ENCODE measurements at places on chromosomes 3 and 15.

DNA sequence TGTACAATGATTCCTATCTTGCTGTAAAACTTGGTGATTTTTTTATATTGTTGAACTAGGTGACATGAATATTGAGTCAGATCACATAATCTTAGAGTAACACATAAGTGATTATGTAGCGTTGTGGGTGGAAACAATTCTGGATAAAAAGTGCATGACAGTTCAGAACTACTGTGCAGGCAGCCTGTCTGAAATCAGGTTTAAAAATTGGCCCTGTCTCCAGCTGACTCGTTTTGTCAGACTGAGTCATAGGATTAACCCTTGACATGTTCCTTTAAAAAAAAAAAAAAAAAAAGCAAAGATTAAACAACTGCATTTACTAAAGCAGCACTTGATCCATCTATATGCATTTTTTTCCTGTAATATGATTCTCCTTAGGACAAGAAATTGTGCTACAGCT, 160.0 kb upstream of the CGNL1 start:
- no peak for DNase-seq

DNA sequence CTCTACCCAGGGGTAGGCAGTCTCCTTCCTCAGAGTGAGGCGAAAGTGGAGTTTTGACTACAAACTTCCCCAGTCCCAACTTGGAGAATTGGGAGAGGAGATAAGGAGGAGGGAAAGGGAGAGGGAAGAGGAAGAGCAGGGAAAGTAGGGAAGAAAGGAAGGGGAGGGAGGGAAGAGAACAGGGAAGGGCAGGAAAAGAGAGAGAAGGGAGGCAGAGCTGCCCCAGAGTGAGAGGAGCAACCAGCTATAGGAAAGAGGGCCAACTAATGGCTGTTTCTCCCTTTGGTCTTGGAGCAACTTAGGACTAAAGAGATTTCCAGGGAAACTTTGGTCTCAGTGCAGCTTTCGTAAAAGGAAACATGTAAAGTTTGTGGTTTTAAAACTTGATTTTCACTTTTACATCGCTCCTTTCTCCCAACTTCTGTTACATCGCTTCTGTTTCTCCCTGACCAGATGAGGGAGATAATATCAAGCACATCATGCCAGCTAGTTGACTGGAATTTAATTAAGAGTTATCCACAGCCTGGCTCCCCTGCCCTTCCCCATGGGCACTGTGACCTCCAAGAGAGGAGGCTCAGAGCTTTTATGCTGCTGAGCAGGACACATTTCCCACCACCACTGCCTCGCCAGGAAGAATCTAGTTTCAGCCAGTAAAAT, 1.4 kb downstream of the CA12 start:
- no peak for DNase-seq

DNA sequence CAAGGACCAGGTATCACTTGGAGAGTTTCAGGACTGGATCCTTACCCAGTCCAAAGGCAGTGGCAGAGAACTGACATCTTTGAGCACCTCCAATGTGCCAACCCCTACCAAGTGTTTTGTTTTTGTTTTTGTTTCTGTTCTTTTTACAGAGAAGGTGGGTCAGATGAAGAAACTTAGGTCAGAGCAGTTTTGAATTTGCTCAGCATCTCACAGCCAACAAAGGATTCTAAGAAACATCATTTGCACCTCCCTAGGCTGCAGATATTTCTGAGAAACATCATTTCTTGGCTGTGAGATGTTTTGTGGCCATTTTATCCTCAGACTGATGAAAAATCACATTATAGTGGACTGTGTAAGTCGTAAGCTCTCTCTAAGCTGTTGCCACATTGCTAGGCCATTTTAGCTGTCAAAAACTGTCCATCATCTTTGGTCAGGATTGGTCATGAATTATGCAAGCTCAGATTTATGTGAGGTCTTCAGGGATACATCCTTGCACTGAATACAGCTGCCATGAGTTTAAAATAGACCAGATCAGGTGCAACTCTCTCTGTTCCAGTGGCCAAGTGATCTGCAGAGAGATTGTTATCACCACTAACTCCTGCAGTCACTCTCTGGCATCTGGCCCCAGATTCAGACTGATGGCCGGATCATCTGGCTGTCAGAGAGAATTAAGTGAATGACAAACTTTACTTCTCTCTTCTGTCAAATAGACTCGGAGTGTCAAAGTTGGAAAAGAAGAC, 341.5 kb downstream of the EPHB1 start:
- no peak for DNase-seq

GRCh38 chr3:172079326-172079976, 40.1 kb downstream of the FNDC3B start:
- no peak for DNase-seq

DNA sequence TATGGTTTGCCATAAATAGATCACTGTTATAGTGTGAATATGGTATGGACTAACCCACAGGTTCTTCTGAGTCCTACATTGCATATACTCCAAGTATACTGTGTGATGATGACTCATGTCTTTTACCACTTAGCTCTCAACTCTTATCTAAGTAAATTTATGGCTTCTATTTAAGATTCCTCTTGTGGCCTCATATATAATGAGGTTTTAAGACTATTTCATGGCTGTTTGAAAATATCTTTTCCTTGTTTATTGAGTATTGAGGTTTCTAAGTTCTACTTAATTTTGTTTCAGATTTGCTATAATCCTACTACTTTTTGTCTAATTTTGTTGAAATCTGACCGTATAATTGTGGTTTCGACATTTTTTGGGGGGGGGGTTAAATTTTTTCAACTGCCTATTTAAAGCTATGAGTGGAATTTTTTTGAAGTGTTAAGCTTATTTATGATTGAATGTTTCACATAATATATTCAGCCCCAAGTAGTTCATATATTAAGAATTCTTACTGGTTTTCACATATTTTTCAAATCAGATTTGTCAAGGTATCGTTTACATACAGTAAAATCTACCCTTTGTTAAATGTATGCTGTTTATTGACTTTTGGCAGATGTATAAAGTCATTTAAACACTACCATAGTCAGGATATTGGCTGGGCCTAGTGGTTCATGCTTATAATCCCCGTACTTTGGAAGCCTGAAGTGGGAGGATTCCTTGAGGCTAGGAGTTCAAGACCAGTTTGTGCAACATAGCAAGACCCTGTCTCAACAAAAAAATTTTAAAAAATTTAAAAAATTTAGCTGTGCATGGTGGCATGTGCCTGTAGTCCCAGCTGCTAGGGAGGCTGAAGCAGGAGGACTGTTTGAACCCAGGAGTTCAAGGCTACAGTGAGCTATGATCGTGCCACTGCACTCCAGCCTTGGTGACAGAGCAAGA, 11.7 kb downstream of the SLC25A36 start:
- no peak for DNase-seq

- DNase-seq = no peak
These were observed 105.8 kb downstream of the CYP19A1 start for GRCh38 chr15:51232581-51232980.

GRCh38 chr3:38116471-38117162, 20.3 kb downstream of the ACAA1 start:
- no peak for DNase-seq

DNA sequence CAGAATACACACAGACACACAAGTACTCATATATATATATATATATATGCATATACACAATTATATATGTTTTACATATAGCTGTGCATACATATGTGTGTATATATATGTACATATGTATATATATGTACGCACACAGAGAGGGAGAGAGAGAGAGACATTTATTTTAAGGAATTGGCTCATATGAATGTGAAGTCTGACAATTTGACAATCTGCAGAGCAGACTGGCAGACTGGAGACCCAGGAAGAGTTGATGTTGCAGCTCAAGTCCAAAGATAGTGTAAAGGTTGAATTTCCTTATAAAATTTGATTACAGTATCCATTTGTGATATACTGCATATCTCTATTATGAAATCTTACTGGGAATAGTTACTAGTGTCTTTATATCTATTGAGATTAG, 1330.3 kb upstream of the CADM2 start:
- DNase-seq = no peak

GRCh38 chr3:57434041-57434440, 110.1 kb downstream of the DNAH12 start:
- no peak for DNase-seq

GRCh38 chr3:46666453-46666845, 27.0 kb downstream of the ALS2CL start:
- no peak for DNase-seq

DNA sequence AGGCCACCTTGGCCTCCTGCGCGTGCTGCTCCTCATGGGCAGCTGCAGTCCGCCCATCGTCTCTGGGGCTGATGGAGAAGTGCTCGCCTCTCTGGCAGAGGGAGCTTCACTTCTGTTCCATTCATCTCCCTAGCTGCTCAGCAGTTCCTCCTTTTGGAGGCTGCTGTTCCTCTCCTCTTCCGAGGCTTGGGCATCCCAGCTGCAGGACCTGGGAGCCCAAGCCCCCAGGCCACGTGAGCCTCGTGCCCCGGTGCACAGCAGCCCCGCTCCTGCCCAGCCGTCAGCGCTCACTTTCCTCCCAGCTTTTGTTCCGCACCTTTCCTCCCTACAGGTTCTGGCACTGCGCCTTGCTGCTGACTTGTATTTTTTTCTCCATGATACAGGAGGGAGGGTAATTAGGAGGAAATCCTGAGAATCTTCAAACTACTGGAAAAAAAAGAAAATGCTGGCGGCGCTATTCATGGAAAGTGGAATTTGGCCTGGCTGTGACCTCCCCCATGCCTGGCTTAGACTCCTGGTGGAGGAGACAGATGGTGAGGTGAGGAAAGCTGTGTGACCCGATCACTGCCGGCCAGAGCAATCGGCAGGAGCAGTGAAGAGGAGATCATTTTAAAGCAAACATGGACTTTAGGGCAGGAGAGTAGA, 210.1 kb downstream of the CHST2 start:
- no peak for DNase-seq

DNA sequence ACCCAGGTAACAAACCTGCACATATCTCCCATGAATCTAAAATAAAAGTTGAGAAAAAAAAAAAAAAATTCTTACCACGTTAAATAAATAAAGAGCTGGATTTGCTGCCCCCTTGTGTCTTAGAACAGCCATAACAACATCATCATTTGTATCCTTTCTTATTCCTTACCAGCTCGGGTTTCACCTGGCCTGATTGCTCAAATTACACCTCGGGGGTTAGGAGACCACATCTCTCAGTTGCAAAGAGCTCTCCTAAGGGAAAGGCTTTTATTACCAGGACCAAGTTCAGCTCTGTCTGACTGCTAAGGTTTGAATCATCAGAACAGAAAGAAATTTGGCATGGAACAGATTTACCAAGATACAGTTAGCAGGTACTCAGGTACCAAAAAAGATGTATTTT, 25.8 kb upstream of the RPL39L start:
- no peak for DNase-seq

DNA sequence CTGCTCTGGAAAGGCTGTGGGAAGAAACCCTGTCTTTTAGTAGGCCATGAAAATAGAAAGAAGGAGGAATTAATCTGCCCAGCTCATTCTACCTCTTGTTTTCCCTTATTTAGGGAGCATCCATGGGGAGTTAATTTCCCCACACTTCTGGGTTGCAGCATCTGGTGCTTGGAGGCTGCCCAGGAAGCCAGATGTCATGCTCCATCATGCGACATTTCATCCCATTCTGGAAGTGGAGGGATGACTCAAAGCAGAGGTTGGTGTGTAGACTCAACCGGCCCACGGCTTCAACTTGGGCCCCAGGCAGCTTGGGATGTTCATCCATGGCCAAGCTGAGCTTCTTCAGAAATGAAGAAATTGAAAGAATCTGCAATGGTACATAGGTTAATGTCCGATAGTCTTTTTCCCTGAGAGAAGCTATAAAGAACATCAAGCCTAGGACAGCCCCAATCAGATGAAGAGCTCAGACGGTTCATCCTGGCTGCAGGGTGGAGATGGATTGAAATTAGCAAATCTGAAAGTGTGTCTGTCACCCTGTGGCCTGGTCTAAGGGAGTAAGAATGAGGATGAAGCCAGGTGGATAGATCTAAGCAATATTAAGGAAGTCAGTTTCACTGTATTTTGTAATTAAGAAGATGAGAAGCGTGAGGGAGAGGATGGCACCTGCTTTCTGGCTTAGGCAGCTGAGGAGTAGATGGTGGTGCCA, 24.5 kb upstream of the PROK2 start:
- DNase-seq = no peak

DNA sequence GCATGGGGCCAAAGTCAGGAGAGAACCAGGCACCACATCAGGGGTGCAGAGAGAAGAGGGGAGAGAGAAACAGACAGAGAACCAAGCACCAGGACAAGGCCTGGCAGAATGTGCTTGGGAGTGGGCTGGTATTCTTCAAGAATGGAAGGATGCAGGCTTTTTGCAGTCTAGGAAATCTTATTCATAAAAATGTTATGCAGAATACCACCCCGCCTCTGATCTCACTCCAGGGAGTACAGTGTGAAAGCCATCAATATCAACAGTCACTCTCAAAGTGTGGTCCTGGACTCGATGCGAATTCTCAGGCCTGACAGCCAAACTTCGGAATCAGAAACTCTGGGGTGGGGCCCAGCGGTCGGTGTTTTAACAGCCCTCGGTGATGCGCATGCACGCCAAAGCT, 16.9 kb downstream of the NTRK3 start:
- DNase-seq = no peak

DNA sequence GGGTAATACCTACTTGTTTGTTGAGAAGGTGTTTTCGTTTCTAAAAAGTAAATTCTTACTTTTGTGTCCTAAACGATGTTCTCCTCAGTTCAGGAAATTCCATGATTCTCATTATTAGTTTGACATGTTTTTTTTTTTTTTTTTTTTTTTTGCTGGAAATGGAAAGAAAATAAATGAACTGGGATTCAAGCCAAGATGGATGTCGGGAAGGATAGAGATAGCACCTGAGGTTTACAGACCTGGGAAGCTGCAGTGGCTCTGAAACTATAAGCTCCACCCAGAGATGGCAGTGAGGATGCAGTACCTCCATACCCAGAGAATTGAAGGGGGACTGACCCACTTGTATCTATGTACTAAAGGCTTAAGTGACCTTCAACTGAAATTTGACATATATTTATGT, 334.6 kb upstream of the TGFBR2 start:
- DNase-seq = no peak

- no peak for DNase-seq
These were observed 107.1 kb upstream of the UBE3A start for GRCh38 chr15:25545889-25546288.

DNA sequence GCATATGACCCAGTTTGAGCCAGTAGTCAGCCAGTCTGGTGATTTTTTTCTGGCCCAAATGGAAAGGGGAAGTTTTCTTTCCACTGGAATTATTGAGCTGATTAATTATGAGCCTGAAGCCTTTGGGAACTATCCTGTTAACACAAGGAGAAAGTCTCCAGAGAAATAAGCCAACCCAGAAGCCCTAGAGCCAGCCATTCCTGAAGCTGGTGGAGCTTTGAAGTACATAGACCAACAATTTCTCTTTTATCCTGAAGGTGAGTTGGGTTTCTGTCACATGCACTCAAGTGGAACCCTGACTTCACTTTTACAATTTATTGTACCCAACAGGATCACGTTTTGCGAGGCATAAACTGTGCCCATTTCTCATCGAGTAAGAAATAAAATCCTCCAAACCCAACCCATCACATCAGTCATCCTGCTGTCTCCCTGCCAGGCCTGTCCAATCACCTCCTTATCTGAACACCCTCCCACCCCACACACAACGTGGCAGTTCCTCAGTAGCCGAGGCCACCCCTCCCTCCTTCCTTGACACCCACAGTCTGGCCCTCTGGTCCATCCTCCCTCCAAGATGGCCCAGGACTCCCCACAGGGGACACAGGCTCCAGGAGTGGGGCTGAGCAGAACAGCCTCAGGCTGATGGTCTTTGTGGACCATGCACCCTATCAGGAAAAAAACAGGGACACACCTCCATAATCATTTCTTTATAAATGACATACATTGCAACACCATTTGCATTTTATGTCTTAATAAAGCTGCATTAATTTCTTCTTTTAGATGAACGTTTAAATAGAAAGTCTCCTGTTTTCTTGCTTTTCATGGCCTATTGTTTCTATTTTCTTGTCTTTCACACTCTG, 55.7 kb upstream of the GATA2 start:
- no peak for DNase-seq
